ENCODE measurements at places on chromosomes 1 and 21.

GRCh38 chr1:145891143-145891542 is 5.5 kb upstream of the ANKRD35 start:
- DNase-seq = no peak

GRCh38 chr1:77322061-77322900 is 40.5 kb downstream of the AK5 start:
- no peak for DNase-seq

DNA sequence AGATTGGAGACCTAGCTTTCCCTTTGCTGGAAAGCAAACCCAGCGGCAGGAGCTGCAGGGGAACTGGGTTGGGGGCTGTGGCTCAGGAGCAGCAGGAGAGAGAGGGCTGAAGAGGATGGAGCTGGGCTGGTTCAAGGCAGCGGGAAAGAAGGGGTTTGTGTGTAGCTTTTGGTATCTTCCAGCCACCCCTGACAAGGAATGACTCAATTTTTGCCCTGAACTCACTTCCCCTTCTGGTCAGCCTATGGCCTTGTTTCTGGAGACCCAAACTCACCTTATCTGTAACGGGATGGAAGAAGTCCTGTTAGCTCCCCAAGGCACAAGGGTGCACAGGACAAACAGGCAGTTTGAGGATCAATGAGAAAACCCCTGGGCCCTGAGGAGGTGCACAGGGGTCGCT is 13.1 kb downstream of the C1orf115 start:
- no peak for DNase-seq

GRCh38 chr1:232505884-232506283 is 124.0 kb downstream of the SIPA1L2 start:
- no peak for DNase-seq

GRCh38 chr21:42799516-42799915 is 79.8 kb downstream of the WDR4 start:
- no peak for DNase-seq

- DNase-seq = no peak
Measured at GRCh38 chr1:96427616-96428015, 294.0 kb upstream of the PTBP2 start.

DNA sequence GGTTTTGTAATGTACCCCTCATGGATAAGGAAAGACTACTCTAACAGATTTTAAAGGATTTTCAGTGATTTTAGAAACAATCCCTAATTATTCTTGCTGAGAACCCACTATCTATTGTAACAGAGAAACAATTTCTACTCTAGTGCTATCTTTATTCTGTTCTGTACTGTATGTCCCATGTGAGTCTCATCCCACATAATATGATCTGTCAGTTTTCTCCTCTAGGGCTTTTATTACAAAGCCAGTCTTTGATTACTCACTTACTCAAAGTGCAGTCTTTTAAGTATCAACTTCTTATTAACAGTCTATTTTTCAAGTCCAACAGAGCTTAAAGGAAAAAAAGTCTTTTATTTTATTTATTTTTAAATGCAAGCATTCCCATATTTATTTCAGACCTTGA is 54.8 kb downstream of the CTH start:
- no peak for DNase-seq

DNA sequence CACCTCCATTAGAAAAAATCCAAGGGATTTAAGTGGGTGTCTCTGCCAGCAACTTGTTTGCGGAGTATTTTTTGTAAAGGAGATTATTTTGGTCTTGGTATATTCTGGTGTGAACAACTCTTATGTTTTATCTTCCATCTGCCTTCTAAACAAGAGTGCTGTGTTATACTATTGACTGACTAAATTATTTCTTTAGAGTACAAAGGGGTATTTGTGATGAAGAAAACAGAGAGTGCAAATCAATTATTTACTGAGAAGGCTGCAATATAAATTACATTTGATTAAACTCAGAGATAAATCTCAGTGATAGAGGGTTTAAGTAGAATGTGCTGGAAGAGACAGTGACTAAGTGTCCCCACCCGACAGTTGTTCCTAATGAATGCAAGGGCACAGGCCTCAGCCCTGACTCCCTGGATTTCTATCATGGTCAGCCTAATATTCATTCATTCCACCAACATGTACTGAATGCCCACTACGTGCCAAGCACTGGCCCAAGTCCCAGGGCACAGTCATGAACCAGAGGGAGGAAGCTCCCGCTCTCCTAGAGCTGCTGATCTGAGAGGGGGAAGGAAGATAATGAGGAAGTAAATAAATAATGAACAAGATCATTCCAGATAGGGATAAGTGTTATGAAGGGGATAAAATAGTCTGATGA is 196.9 kb upstream of the C8B start:
- peak; percentile 64 for DNase-seq

- no peak for DNase-seq
Measured at GRCh38 chr1:222546548-222547259, 1.2 kb downstream of the HHIPL2 start.

DNA sequence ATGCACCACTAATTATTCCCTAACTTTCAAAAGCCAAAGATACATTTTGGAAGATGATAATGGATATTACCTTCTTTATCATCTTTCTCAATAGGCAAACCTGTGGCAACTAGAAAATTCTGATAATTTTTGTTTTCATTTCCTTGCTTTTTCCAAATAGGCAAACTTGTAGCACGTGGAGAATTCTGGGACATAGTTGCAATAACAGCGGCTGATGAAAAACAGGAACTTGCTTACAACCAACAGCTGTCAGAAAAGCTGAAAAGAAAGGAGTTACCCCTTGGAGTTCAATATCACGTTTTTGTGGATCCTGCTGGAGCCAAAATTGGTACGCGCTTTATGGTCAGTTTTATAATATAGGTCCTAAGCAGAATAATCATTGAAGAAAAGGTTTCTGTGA is 1.5 kb downstream of the FPGT start:
- DNase-seq = no peak

DNA sequence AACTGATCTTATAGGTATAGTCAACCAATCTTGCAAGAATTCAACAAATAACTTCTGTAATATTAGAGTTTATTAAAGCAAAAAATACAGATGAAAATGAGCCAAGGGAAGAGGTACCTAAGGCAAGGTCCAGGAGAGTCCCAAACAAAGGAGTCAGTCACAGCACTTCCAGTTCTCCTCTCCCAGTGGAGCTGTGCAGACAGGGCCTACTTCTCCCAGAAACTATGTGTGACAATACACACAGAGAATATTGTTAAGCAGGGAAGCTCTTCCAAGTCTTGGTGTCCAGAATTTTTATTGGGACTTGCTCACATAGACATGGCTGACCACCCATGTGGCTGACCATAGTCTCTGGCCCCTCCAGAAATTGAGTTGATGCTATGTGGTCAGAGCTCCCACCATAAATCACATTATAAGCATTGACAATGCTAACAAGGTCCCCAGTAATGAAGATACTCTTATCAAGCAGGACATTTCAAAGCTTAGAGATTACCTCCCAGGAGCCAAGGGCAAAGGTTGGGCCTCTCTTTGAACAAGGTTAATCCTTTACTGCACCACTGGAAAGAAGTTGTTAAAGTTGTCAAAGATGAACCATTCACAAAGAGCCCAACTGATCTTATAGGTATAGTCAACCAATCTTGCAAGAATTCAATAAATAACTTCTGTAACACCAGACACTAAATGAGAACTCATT is 3.5 kb upstream of the CD244 start:
- no peak for DNase-seq

DNA sequence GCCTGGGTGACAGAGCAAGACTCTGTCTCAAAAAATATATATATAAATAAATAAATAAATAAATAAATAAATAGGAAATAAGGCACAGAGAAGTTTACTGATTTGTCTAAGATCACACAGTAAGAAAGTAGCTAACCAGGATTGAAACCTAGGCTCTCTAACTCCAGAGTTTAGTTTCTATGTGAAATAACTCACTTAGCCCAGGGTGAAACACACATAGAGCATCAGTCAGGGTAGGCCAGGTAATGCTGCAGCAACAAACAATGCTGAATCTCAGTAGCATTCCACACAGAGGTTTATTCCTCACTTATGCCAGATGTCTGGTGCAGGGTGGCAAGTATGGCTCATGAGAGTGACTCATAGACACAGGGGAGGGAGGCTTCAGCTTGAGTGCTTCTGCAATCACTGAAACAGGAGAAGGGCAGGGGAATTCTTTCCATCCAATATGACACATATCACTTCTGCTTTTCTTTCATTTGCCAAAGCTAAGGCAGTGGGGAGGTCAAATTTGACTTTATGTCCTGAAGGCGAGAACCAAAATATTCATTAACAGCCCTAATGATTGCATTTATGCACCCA is 37.1 kb upstream of the KANK4 start:
- no peak for DNase-seq

- no peak for DNase-seq
Measured at GRCh38 chr21:15676935-15677334, 52.8 kb upstream of the USP25 start.

DNA sequence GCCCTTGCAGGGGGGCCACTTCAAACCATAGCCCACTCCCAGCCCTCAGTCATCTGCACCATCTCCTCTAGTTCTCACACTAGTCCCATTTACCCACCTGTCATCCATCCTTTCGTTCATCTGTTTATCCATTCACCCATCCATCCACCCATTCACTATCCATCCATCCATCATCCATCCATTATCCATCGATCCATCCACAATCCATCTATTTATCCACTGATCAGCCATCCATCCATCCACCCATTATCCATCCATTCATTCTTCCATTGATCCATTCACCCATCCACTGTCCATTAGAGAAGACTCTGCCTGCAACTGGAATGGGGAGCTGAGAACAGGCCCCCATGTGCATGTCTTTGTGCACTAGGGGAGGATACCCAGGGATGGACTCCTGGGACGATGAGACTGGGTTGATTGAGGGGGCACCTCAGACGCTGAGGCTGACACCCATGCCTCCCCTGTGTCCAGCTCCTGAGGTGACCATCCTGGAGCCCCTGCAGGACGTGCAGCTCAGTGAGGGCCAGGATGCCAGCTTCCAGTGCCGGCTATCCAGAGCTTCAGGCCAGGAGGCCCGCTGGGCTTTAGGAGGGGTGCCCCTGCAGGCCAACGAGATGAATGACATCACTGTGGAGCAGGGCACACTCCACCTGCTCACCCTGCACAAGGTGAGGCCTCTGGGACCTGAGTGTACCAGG is 97.9 kb downstream of the TRIM11 start:
- no peak for DNase-seq
